ENCODE measurements at places on chromosomes 7 and 10.

- no peak for DNase-seq
Observed at GRCh38 chr10:51007781-51008180, 66.5 kb upstream of the PRKG1 start.

DNA sequence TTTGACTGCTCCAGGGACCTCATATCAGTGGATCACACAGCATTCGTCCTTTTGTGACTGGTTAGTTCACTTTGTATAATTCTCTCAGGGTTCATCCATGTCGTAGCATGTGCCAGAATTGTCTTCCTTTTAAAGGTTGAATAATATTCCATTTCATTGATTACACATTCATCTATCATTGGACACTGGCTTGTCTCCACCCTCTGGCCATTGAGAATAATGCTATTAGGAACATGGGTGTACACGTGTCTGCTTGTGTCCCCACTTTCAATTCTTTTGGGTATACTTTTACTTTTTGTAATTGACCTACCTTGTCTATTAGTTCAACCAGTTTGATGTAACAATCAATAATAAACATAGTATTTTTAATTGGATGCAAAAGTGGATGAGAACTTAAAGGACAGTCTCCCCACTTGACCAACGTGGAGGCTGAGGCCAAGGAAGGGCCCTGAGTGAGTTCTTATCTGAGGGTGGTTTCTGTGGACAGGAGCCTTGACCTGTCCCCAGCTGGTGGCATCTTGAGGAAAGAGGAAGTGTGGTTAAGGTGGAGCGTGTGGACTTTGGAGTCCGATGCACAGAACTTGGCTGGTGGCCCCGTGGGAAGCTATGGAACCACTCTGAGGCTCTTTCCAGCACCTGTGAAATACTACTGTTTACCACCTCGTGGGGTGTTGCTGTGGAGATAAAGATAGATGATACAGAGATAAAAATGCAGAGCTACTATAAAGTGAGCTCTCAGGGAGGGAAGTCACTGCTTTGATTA, 16.6 kb downstream of the WDFY4 start:
- DNase-seq = no peak

- DNase-seq = no peak
Observed at GRCh38 chr10:6999232-6999925, 411.5 kb downstream of the SFMBT2 start.

GRCh38 chr7:38169847-38170246, 8.2 kb upstream of the STARD3NL start:
- DNase-seq = peak; percentile 56

DNA sequence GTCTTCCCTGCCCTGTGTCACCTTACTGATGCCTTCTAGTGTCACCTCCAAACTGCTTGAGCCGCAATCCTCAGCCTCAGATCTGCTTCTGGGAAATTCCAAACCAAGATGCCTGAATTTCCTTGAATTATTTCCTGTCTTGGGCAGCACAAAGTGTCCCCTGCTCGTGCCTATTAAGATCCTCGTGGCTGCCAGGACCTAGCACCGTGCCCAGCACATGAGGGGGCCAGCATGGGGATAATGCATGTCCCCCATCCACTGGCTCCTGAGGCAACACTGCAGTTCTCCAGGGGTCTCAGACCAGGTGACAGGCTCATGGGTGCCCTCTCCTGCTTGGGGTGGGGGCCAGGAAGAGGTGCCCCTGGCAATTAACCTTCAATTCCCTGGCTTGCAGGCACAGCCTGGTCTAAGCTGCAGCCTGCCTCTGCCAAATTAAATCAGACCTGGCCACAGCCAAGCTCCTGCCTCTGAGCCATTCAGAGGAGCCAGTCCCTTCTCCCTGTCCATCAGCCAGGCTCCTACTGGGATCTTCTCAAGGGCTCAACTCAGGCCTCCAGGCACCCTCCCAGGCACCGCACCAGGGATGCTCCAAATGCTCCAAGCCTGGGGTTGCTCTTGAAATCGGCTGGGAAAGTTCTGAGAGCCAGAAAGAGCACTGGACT, 146.6 kb downstream of the SH3PXD2A start:
- no peak for DNase-seq

DNA sequence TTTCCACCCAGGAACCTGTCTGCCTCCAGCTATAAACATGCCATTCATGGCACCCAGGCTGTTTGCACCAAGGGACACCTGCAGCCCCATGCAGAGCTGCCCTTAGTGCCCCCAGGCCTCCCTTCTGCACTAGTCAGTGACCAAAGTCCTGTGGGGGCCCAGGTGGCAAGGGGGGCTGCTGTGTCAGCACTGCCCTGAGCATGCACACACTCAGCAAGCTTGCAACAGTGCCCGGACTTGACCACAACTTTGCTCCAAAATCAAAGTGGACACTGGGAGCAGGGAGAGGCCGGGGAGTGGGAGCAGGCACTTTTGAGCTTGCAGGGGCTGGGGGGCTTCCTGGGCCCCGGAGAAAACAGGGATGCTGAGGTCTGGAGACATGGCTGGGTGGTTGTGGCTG, 192.9 kb upstream of the MBL2 start:
- no peak for DNase-seq

GRCh38 chr7:2080060-2080387, 152.7 kb downstream of the MAD1L1 start:
- DNase-seq = no peak

- DNase-seq = no peak
Observed at GRCh38 chr10:1056326-1057105, at the start of gene WDR37. WDR37 (plus strand) TSS chr10:1056385; CDS start chr10:1072156, 15,771 bp downstream.

DNA sequence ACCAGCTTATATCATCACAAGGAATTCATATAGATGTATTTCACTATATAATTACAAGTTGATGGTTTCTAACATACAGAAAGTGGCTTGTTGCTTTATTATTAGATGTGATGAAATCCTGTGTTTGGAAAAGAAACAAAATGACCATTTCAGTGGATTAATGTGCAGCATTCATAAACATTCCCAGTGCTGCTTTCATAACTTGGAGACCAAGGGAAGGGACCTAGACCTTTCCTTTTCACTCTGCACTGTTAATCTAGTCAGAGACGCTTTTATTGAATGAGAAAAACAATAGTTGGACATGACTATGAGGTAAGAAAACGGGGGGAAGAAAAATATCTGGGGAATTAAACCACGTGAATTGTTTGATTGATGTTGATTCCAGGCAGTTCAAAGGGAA, 160.0 kb downstream of the HDAC9 start:
- no peak for DNase-seq

- no peak for DNase-seq
Observed at GRCh38 chr7:32479574-32480200, 10.5 kb downstream of the LSM5 start.

DNA sequence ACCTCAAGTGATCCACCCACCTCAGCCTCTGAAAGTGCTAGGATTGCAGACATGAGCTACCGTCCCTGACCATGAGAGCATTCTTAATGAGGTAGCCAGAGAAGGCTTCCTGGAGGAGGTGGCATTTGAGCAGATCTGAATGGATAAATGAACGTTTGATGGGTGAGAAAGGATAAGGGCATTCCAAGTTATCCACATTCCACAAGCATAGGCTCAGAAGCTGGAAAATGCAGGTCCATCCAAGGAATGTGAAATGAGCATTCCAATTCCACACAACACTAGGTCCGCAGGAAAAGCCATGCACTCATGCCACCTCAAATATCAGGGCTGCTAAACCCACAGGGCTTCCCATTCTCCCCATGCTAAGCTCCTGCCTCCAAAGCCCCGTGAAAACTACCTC, 17.0 kb downstream of the TMEM130 start:
- DNase-seq = no peak

GRCh38 chr7:28977881-28978280, 19.8 kb upstream of the TRIL start:
- DNase-seq = no peak

DNA sequence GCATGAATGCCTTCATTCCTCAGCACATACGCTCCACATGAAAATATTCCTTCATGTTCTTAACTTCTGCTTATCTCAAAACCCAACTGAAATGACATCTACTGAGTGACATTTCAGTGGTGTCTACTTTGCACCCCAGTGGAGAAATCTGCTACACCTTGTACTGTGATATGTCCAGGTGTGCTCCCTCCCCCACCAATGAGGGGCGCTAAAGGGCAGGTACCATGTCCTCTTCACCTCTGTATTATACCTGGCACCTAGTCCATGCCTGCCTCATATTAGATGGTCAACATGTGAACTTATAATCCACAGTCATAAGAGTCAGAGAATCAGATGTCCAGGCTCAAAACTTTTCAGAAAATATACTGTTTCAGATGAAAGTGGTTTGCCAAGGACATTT, 2.1 kb downstream of the PAXIP1 start:
- no peak for DNase-seq

- no peak for DNase-seq
Observed at GRCh38 chr10:71234004-71234894, 21.9 kb downstream of the UNC5B start.

- no peak for DNase-seq
Observed at GRCh38 chr7:71130031-71130679, 1.8 kb upstream of the GALNT17 start.

DNA sequence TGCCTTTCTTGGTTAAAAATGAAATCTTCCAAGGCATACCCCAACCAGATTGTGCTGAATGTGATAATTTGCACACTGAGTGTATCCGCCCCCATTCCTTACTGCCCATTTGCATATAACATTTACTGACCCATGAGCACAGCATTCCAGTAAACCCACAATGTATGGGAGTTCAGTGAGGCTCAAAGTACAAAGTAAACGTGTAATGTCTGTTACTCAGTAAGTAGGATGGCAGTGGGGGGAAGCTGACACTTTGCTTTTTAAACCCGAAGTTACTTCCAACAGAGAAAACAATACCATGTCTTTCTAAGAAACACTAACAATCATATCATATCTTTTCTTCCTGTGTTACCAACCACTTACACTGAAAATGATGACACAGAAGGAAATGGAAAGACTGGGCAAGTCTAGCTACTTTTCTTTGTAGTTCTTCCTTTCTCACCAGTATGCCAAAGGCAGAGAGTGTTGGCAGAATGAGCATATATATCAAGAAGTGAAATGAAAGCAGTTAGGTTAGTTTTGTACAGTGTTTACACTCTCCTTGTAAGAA, 27.1 kb upstream of the SOSTDC1 start:
- DNase-seq = no peak

- no peak for DNase-seq
Observed at GRCh38 chr10:46530249-46531186, 25.9 kb downstream of the GPRIN2 start.

DNA sequence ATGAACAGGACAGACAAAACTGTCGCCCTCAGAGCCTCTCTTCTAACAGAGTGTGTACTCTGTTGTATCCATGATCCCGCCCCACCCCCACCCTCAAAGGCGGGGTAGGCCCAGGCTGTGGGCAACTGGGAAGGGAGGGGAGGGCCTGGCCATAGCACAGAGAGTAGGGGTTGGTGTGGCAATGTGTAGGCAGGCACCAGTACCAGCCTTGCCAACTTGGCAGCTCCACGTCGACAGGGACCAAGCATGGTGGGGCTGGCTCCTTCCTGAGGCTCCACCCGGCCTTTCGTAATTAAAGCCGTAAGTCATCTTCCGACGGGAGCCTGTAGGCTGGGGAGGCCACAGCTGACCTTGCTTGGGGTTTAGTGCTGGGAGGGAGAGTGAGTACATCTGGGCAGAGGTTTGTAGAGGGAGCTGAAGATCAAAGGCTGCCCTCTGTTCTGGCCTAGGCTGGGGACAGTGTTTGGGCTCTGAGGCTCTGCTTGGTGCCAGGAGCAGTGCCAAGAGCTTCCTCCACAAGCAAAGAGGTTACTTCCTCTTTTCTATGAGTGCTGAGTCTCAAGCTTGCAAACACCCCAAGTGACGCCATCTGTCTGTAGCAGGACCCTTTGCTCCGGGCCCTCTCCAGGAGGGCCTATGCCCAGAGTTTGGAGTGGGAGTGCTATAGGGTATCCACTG, 121.6 kb downstream of the C10orf105 start:
- no peak for DNase-seq

DNA sequence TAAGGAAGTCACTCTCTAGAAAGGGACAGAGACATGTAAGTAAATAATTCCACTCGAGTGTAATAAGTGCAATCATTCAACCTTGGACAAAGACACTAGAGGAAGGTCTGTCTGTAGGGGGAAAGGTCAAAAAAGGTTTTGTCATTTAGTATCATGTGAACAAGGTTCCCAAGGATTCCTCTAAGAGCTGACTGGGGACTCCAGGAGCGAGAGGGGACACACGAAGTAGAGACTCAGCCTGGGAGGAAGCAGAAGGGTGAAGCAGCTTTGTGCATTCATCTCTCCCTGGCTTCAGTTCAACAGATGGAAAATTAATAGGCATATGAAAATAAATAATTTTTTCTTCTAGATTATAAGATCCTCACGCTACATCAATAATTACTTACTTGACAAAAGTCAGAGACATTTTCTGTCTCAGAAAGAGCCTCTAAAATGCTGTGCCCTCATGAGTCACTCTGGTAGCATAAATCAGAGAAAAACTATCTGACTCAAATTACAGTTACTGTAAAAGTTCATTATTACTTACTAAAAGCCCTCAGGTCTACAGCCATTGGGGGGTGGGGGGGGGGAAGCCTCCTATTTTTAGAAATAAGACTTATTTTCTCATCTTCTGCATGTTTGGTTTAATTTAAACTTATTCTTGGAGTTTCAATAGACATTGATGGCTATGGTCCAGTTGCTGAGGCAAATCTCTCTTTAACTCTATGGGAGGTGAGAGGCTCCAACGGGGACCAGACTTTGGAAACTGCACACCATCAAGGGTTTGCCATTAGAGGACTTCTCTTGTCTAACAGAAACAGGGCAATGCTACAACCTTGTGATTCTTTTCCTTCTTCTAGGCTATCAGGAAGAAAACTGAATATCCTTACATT, 275.1 kb upstream of the KLF14 start:
- DNase-seq = no peak

- DNase-seq = no peak
Observed at GRCh38 chr7:143323653-143324052, 7.7 kb downstream of the CLCN1 start.

- DNase-seq = no peak
Observed at GRCh38 chr10:132666705-132667341, 119.1 kb downstream of the NKX6-2 start.

DNA sequence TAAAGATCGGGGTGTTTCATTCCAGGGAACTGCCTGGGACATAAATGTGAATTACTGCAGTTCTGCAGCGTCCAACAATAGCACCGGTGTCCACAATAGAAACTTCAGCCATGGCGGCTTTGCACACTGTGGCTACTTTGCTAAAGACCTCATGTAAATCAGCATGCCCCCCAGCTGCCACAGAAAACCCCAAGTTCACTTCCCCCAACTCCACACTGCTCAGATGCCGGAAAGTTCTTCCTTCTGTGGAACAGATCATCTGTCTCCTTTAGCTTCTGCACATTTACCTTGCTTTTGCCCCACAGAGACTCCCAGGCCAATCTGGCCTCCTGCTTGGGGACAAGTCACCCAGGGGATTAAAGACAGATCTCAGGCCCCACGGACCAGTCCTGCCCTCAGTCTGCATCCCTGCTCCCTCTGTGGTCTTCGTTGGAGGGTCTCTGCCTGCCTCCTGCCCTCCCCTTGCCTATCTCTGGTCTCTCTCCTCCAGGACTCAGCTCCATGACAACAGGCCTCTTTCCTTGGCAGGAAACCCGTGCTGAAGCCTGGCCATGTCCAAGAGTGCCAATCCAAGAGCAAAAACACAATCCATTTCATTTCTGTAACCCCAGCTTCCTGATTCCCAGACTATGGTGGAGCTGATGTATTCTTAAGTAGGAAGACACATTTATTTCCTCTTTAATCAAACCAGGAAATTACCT, 403.2 kb downstream of the RPS24 start:
- DNase-seq = no peak

GRCh38 chr7:158825628-158826289, 3.5 kb downstream of the ESYT2 start:
- DNase-seq = no peak

GRCh38 chr10:51485668-51486067, 213.7 kb downstream of the CSTF2T start:
- DNase-seq = no peak
